ENCODE measurements at places on chromosomes 7 and 10.

DNA sequence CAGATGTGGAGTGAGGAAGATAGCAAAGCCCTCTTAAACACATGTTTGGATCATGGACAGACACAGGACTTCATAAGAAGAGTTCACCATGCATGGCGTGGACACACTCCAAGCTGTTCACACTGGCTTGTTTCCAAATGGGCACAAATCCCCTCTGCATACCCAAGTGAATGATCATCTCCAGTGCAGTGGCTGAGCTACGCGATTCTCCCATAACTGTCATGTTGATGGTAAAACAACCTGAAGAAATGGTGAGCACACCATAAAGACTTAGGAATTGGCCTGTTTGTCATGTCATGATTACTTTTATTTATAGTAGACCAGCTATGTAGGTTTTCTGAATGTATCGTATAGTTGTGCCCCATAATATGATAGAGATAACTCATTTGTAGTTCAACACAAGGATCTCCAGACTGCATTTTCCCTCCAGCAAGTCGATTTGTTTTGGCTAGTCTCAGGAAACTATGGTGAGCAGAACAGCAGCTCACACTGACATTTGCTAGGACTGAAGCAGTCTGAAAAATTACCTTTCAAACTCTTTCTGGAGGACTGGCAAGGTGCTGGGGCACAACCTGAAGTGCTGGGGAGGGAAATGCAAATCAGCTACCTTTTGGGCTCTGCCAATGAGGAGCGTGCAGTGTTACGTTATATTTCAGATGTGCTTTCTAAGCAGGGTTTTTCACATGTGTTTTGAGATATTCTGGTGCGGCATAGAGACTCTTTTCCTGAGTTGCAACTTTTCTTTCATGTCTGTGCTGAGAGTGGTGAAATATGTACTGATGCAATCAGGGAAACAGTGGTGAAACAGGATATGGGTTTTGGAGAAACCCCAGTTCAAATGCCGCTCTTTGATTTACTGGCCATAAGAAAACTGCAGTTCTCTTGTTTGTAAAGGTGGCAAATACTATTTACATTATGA, 629.6 kb upstream of the DPP6 start:
- no peak for DNase-seq

GRCh38 chr10:2858452-2858851, 208.9 kb upstream of the PFKP start:
- no peak for DNase-seq

- DNase-seq, result peak; percentile 84
Observed at GRCh38 chr7:156949541-156950380, at the start of gene NOM1. Gene NOM1 (plus strand): TSS chr7:156949712. CDS start chr7:156949738, 26 bp downstream.

DNA sequence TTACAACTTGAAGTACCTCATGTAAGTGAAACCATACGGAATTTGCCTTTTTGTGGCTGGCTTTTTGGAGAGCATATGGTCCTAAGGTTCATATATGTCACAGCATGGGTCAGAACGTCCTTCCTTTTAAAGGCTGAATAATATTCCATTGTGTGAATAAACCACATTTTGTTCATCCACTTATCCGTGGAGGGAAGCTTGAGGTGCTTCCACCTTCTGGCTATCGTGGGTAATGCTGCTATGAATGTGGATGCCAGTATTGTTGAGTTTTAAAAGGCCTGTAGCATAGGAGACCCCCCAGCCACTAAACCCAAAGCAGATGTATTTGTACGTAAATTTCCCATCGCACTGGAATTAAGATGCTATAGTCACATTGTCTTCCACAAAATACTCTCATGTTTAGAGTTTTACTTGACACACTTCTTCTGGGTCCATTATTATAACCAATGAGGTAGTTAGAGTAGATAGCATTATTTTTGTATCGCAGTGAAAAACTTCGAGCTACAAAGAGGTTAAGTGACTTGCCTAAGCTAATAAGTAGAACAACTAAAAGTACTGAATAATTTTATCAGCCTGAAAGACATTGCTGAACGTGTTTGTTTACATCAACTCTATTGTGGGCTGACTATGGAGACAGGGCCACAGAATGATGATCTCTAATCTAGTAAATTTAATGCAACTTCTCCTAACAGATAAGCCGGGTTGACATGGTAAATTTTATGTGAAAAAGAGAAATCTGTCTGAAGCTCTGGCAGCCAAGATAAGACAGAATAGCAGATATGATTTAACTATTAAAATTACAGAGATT, 183.0 kb upstream of the CTBP2 start:
- DNase-seq, result no peak

DNA sequence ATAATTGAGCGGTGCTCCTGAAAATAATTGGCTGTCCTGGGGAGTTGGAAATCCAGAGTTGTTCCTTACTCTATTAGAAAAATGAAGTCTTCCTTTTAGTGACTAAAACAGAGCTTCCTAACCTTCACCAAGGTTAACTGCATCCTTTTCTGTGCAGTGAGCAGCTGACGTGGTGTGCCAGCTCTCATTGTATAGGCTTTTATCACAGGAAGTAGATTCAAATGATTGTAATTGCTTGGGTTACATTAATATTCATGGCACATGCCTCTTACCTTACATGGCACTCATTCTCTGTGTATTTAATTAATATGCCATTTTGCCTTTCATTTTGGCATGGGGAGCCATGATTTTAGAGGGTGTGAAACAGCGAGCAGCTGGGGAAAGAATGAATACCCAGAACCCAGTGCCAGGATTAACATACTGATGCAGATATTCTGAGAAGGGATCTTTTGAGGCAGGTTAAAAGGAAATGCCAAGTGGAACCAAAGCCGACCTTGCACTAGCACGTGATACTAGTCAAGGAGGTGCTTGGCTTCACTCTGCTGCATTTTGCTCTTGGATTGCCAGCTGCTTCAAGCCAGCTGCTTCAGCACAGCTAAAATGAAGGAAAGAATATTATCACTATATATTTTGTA, 115.3 kb downstream of the ST7 start:
- DNase-seq, result no peak

GRCh38 chr10:130466271-130466997, 330.2 kb downstream of the GLRX3 start:
- no peak for DNase-seq

DNA sequence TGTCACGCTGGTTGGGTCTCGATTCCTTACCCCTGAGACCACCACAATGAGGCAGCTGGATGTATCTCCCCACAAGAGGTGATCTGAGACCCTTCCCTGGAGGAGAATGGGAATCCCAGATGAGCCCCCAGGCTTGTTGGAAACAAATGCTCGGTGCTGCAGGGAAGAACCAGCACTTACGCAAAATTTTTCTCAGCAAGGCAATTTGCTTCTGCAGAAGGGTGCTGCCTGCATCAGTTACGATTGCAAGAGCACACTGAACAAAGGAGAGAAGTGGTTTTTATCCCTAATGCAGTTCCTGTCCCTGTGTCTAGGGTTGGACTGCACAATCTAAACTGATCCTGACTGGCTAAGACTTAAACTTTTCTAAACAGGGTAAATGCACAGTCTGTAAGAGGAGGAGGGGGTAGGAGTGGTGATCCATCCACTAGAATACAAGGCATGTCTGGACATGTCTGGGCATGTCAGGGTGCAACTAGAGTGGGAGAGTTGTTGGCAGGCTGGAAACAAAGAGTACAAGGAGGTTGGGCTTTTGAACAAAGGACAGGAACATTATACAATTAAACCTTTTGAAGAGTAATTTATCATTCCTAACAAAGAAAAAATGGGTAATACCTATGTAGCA, 114.9 kb upstream of the FAM3C start:
- no peak for DNase-seq

DNA sequence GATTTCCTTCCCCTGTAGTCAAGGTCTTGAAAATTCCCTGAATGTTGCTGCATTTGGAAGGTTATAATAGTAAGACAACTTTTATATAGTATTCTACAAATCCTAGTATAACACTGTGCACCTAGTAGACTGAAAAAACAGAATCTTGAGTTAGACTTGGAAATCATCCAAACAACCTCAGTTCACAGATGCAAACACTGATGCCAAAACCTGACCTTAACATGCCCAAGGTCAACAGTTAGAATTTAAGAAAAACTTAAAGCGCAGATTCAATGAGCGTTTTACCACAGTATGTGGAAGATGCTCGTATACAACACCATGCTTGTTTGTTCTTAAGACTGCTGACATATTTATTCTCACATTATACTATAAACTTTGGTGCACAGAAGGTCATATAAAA, 3.0 kb downstream of the PIP4K2A start:
- no peak for DNase-seq

- DNase-seq, result no peak
Observed at GRCh38 chr10:108323274-108323798, 1158.8 kb upstream of the SORCS1 start.

DNA sequence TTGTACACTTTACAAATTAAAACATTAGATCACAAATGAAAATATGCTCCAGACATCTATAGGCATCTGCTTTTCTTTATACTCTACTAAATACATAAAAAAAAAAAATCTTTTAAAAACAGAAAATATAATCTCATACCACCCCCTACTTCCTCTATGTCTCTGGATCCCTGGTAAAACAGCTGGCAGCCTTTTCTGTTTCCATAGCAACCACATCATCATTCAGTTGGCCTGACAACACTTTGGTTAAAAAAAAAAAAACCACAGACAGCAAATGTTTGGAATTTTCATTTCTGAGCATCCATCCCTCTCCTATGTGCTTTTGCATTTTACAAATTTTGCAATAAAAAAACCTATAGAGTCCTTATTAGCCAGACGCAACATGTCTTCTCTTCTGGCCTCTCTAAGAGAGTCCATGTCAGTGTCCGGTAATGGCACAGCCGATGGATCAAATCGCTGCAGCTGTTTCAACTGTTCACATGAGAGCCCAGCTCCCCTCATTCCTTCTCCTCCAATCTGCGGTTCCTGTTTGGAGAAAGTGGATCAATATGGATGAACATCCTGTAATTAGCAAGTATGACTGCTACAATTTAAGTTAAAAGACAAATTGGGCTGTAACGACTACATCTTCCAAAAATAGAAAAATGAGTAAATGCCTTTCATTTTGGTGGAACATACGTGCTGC, 105.6 kb downstream of the NSUN6 start:
- DNase-seq, result no peak

DNA sequence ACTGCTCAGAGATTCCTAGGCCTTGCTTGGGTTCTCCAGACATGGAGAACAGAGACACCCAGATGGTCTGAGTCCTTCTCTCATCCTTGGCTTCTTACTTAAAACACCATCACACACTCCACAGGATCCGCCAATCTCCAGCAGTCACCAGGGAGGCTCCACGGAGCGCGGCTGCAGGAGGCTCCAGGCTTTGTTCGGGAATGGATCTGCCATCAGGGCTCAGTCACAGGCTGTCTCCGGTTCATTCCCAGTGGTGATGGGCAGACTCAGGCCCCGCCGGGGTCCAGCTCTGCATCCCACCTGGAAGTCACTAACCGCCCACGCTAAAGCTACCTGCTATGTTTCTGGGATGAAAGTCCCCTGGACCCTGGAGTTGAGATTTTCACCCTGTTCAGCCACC, 312.9 kb downstream of the TCERG1L start:
- DNase-seq, result no peak

DNA sequence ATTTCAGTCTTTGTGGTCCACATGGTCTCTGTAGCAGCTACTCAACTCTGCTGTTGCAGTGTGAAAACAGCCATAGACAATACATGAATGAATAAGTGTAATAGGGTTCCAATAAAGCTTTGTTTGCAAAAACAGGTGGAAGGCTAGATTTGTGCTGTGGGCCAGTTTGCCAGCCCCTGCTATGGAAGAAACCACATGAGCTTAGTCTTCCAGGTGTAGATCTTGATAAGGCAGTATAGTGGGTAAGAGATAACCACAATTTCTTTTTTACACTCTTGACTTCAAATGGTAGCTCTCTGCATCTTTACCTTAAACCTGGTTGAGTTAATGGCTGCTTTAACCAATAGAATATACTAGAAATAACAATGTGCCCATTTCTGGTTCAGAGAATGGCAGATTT, 135.0 kb upstream of the PALS2 start:
- DNase-seq, result no peak

- DNase-seq, result no peak
Observed at GRCh38 chr7:81725003-81725811, 44.6 kb downstream of the HGF start.

DNA sequence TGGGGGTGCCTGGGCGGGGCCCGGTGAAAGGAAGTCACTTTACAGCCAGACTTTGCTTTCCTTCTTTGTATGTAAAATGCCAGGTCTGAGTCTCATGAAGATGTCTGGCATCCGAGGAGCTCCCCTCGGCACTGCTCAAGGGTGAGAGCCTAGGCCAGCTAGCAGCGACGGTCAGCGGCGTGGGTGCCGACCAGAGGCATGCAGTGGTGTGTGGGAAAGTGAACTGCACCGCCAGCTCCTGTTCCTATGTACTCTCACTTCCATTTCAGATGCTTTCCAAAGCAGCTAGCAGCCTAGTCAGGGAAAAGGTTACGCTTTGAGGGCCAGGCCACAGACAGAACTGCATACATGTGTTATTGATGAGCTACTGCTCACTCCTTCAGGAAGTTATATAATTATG, 172.8 kb downstream of the ZMYND11 start:
- no peak for DNase-seq

DNA sequence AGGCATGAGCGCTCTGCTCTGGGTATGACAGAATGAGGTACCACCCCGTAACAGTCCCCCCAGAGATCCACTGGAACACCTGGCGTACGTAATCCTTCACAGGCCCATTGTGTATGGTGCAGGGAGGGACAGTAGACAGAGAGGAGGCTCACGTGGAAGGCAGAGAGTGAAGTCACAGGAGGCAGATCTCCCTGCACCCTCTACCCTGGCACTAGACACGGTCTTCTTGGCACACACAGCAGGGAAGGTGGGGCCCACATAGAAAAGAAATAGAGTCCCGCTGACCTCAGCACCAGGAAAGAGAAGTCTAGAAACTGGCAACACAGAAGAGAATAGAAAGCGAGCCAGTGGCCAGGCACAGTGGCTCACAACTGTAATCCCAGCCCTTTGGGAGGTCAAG, 51.9 kb downstream of the SLC29A4 start:
- DNase-seq, result no peak

- DNase-seq, result no peak
Observed at GRCh38 chr7:74253331-74253730, 868 bp downstream of the RFC2 start.

DNA sequence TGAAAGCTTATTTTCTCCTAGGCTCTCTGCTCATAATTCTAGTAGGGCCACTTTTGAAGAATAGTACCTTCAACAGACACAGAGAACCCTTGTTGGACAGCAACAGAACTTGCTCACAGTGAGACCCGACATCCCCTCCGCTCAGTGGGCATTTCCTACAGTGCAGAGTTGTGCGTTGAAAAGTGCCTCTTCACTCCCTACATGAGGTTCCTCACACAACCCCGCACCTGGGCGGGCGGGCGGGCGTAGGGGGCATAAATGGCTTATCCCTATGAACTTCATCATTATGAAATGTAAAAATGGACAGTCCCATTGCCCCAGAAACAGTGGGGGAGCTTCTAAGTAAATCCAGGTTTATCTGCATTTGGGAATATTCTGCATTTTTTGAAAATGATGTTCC, 174.9 kb downstream of the MGMT start:
- DNase-seq, result no peak

DNA sequence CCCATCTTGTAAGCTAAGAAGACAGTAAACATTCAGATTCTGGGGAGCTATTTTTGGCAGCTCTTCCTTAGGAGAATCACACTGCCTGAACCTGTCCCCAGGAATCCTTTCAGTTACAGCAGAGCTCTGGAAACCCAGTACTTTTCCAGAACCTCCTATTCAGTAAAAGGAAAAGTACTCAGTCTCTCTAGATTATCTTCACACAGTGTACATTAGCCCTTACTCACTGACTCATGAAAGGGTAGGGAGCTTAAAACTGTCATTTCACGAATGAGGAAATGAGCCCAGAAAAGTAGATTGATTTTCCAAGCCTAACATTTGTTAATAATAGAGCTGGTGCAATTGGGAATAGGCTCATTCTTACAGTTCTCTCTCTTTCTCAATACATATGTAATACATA, 3.9 kb upstream of the CNNM1 start:
- DNase-seq, result no peak
